Fibroblast of skin of back (primary cell): ENCODE measurements at places on chromosomes 3 and 15.

- DNase-seq, result no peak
Measured at GRCh38 chr3:71356265-71356664, 227.3 kb downstream of the FOXP1 start.

GRCh38 chr3:175729466-175729865 lies 870.3 kb downstream of the NAALADL2 start:
- DNase-seq, result no peak

- no peak for DNase-seq
Measured at GRCh38 chr3:58696093-58696492, 29.5 kb upstream of the FAM3D start.

- DNase-seq, result peak; percentile 12
Measured at GRCh38 chr15:30954674-30955073, 36.8 kb downstream of the MTMR10 start.

DNA sequence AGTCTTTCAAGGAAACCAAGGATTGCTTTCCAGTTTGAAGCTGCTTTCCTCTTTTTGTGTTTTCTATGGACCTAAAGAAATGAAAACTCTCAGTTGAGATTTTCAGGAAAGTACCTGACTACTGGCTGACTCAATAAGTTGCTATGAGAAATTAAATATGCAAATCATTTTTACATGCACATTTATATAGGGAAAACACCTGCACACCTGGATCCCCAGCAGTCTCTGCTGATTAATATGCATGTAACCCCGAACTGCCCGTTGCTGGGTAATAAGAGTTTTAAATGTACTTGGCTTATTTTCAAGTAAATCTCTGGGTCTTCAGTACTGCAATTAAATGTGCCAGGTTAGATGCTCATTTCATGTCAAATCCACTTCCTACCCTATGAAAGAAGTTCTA lies 77.2 kb downstream of the KBTBD8 start:
- DNase-seq, result no peak

DNA sequence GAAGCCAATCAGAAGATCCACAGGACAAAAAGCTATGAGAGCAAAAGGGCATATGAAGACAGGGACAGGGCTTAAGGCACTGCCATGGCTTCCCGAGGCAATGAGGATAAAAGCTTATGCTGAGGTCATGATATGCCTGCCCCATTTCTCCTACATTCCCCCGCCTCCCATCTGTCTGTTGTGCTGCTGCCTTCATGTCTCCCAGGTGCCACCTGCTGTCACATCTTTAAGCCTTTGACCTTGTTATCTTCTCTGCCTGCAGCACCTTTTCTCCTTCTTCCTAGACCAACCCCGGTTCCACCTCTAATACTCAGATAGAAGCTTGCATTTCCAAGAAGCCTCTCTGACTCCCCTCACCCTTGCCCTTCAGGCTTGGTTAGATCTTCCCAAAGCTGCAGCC lies 213.8 kb downstream of the ARRDC4 start:
- no peak for DNase-seq

DNA sequence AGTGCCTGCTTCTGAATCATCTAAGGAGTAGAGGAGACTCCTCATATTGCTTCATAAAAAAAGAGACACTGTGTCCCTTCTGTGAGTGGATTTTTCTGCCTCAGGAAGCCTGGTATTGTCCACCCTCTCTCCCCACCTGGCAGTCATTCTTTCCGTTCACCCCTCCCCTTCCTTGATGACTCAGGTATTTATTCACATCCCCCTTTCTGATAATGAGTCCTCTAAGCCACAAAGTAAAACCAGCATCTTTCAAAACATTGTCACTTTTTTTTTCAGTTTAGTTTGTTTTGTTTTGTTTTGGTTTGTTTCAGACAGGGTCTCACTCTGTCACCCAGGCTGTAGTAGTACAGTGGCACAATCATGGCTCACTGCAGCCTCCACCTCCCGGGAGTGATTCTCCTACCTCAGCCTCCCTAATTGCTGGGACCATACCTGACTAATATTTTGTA lies 65.2 kb upstream of the UBE2E1 start:
- peak; percentile 24 for DNase-seq

- DNase-seq, result peak; percentile 47
Measured at GRCh38 chr15:71060983-71061382, 54.3 kb upstream of the THSD4 start.

DNA sequence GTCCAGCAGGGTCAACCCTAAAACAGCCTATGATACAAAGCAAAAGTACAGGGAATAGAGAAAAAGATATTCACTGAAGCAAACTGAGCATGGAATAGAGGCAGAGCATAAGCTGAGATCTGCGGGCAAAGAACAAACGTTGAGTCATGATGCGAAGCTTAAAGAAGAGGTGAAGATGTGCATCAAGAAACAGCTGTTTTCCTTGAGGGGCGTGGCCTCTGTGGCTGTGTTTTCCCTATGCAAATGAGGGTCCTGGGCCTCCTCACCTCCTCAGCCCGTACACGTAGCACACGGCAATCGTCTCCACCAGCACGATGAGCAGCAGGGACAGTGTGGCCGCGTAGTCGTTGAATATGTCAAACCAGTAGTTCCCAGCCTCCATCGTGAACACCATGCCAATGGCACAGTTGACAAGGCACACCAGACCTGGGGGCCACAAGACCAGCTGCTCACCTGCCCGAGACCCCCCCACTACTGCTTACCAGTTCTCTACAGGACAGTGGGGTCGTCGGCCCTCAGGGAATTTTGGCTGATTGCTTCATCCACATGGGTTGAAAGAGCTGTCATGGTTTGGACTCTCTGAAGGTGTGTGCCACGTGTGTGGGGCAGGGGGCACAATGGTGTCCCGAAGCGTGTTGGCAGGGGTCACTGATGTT lies 33.6 kb downstream of the SLC6A20 start:
- no peak for DNase-seq

- DNase-seq, result no peak
Measured at GRCh38 chr3:115361806-115362205, 214.7 kb upstream of the ZBTB20 start.

DNA sequence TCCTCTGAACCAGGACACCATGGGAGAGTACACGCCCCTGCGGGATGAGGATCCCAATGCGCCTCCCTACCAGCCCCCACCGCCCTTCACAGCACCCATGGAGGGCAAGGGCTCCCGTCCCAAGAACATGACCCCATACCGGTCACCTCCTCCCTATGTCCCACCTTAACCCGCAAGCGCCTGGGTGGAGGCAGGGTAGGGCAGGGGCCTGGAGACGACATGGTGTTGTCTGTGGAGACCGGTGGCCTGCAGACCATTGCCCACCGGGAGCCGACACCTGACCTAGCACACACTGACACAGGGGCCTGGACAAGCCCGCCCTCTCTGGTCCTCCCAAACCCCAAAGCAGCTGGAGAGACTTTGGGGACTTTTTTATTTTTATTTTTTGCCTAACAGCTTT lies 21.2 kb upstream of the BSN start:
- DNase-seq, result no peak

GRCh38 chr15:68989541-68990230 lies 24.8 kb upstream of the NOX5 start:
- no peak for DNase-seq

- peak; percentile 28 for DNase-seq
Measured at GRCh38 chr15:35755237-35755802, 209.4 kb upstream of the DPH6 start.

DNA sequence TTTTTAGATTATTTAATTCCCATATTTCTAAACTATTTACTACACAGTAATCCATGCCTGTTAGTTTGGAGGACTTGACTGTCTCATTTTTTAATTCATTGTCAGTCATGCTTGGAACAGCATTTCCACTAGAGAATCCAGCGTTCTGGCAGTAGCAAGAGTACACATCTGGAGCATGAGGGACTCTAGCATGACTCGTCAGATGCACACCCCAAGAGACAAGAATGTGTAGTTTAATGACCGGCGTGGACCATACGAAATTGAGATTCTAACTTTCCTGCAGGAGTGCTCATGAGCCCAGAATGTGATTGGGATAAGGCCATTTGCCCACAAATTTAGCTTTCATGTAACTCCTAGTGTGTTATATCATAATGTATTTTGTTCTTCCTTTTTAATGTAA lies 48.9 kb downstream of the ASB7 start:
- DNase-seq, result peak; percentile 30

GRCh38 chr3:58490860-58491501 lies 915 bp upstream of the KCTD6 start:
- DNase-seq, result no peak

DNA sequence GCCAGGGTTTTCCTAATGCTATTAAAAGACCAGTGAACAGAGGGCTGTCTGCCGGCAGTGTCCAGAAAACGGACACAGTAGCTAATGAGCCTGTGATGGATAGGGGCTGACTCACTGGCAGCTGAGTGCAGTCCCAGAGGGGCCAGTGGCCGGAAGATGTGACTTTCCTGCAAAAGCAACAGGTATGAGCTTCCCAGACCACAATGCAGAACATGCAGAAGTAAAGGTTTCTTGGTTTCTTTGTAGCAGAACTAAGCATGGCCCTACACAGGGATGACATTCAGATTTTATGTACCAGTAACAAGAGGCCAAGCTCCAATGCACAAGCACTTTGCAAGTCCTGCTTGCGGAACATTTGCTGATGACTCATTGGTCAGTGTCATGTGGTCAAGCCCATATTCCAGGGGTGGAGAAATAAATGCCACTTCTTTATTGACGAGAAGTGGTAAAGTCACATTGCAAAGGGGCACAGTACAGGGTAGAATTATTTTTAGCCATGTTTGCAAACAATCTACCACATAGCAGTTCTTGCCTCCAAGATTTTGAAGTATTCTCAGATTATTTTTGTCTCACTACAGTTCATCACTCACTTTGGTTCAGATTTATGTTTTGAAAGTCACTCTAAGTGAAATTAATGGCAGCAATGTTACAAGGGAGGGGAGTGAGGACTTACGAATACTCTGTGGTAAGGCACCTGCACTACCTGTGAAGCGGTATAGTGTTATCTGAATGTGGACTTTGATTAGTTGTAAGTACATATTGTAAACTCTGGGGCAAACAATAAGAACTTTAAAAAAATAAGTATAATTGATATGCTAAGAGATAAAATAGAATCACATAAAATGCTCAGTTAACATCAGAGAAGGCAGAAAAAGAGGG lies 263.3 kb downstream of the ABHD5 start:
- DNase-seq, result peak; percentile 27

DNA sequence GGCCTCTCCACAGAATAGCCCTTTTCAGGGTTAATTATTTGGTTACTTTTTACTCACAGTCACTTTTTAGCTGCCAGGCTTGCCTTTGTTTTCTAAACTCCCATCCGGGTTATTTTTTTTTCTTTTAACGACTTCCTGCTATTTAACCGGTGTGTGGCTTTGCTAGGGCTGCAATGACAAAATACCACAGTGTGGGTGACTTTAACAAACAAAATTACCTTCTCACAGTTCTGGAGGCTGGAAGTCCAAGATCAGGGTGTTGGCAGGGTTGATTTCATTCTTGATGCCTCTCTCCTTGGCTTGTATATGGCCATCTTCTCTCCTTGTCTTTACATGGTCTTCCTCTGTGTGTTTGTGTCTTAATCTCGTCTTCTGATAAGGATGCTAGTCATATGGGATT lies 91.5 kb downstream of the IL1RAP start:
- DNase-seq, result no peak

DNA sequence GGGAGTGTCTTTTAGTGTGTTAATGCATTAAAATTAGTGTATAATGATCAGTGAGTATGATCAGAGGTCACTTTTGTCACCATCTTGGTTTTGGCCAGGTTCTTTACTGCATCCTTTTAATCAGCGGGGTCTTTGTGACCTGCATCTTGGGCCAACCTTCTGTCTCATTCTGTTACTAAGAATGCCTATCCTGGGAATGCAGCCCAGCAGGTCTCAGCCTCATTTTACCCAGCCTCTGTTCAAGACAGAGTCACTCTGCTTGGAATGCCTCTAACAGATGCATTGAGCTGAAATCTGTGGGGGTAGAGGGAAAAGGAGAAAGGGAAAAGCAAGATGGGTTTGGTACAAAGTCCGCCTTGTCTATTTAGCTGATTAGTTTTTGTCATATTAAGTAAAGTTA lies 5.3 kb upstream of the BLOC1S6 start:
- DNase-seq, result no peak

DNA sequence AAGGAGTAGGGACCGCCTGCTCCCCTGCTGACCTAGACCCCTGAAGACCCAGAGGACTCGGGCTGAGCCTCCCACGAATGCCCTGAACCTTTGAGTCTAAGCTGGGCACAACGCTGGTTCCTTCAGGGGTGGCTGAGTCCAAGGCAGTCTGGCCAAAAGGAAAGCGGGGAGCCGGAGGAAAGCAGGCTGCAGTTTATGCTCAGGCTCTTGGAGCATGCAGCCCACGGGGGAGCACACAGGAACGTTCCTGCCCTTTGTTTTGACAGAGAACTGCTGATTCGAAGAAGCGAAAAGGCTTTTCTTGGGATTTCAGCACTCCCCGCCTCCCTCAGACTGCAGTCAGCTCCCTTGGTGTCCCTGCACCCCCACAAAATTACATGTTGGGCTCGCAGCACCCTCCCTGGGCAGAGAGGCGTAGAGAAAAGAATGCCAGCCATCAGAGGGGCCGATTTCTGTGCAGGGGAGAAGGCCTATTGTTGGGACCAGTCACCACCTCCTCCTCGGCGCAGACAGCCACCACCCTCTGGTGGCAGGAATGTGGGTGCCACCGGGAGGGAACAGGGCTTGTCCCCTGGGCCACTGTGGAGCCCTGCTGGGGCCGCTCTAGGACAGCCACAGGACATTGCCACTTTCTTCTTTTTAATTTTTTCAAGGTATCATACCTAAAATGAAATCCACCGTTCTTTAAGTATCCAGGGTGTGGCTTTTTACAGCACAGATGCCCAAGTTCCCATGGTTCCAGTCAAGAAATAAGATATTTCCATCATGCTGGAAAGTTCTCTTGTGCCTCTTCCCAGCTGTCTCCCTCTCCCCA lies 72.2 kb downstream of the SMAD6 start:
- peak; percentile 89 for DNase-seq

DNA sequence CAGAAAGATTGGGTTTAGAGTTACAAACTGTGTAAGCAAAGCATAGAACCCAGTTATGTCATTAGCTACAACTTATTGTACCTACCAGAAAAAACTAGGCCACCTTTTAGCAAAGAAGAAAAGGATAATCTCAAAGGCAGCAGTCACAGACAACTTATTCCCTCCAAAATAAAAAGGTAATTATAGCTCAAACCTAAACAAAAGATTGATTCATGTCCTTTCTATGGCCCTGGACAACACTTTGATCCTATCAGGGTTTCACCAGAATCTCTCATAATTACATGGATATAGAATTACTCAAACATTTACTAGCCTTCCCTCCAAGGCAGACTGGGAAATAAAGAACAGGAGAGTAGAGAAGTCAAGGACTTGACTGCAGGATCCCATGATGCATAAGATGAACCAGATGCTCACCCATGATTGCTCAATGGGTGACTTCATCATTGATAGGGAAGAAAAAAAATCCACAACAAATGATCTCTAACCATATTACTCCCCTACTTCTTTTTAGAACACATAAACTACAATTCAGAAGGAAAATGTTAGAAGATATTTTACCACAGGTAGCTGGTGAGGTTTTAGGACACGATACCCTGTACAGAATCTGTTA lies 17.4 kb downstream of the DET1 start:
- no peak for DNase-seq

GRCh38 chr3:66484106-66484844 lies 16.5 kb downstream of the LRIG1 start:
- no peak for DNase-seq

GRCh38 chr15:44157679-44158078 lies 37.4 kb downstream of the FRMD5 start:
- peak; percentile 93 for DNase-seq

GRCh38 chr3:25747033-25747432 lies 36.2 kb downstream of the NGLY1 start:
- no peak for DNase-seq

- DNase-seq, result no peak
Measured at GRCh38 chr15:69098771-69099170, 61.7 kb upstream of the GLCE start.
